Esophagus squamous epithelium (tissue), 5 donors: ENCODE measurements at places on chromosomes 4 and X.
A peak's percentile ranks its signal among the peaks of the same experiment; 100 is the strongest.

DNA sequence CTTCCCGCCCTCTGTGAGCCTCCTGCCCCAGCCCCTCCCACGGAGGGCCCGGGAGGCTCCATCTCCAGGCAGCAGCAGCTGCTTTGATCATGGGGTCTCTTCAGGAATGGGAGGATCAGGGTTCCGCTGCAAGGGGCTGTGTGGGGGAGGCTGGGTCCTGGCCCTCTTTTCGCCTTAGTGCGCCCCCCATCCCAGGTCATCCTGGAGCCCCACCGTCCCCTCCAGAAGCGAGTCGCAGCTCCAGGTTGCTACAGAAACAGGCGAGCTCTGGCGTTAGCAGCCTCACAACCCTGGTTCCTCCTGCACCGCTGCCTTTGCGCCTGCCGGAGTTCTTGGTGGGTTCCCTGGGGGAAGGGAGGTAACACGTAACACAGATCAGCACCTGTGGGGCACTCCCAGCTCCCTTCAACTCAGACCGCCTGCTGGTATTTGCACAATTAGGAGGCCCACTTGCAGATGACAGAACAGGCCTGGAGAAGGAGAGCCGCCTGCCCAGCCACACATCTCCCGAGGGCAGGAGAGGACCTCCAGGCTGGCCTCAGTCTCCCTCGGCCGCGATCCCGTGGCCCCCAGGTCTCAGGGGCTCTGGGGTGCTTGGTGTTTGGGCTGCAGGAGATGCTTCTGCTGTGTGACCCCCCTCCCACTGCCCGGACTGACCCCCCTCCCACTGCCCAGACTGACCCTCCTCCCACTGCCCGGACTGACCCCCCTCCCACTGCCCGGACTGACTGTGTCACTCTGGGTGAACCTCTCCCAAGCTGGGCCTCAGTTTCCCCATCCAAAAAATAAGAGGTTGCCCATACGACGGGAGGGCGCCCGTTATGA, 64.2 kb upstream of the ADRA2C start:
- DNase-seq: no peak

- DNase-seq: no peak
These were observed 406.0 kb downstream of the INPP4B start for GRCh38 chr4:142440093-142440492.

DNA sequence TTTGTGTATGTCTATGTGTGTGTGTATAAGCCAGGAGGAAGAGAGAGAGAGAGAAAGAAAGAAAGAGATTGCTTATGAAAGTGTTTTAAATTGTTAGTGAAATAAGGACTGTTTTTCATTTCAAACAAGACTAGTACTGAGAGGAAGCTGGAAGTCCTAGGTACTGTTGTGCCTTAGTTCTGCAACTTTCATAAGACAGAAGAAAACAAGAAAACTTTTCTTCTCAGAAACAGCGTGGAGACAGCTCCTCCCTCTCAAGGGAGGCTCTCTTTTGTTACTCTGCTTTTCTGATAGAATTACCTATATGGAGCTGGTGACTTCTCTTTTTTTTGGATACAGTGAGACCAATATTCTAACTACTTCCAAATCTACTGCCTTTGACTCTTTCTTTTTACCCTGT, 62.5 kb downstream of the BANK1 start:
- no peak for DNase-seq

DNA sequence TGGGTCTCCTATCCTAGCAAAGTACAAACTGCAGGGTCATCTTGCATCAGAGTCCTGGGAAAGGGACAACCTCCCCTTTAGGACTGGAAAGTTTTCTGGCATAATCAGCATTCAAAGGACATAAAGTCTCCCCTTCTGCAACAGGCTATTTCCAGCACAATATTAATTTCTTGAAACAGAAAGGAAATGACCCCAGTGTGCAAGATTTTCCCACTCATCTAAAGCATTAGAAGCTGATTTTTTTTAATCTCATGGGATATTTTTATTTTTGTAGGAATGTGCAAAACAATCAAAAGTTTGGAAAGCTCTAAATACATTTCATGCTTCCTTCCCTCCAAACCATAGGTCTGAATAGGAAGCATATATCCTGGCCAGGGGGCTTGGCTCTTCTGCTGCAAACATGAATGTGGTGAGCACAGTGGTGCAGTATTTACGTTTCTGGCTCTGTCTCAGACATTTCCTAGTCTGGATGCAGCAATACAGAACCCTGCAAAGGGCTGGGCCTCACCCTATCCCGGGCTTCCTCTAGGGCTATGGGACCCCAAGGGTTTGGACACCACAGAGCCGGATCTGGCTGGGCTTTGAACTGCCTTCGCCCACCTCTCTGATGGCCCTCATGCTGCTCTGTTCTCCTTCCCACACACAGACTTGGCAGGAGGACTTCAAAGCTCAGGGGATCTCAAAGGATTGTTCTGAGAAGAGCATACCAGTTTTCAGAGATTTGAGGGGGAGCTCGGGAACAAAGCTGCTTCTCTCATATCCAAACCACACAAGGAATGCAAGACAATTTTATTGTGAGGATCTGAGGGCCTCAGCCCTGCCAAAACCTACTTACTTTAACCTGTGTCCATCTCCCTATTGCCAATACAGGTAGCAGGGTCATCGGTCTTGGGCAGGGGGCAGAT, 64.9 kb downstream of the POLR2B start:
- DNase-seq: no peak

DNA sequence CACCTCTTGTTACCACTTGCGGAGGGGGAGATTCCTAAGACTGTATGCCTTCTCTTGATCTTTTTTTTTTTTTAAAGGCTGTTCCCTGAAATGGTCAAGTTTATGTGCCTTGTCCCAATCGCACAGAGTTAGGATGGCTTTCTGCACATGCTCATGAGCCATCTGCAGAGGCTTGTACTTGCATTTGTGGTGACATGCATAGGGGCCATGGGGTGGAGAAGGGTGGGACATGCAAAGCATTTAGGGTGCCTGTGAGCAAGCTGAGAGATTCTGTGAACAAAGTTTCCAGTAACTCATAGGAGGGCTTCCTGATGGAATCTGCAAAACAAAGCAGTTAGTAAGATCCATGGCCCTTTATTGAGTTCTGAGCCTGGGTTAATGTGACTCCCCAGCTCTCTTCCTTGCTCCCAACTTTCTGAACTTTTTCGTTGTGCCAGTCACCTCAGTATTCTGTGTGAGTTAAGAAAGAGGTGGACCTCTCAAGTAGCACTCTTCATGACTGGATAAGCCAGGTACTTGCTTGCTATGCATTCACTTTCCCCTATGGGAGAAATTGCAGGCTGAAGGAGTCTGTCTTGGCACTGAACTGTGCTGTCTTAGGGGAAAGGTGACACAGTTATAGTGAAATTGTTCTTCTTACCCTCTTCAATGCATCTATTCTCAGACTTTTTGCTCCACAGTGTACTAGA, 37.9 kb upstream of the DHX15 start:
- no peak for DNase-seq

- DNase-seq: no peak
These were observed 51.1 kb downstream of the SCML1 start for GRCh38 chrX:17788439-17788838.

DNA sequence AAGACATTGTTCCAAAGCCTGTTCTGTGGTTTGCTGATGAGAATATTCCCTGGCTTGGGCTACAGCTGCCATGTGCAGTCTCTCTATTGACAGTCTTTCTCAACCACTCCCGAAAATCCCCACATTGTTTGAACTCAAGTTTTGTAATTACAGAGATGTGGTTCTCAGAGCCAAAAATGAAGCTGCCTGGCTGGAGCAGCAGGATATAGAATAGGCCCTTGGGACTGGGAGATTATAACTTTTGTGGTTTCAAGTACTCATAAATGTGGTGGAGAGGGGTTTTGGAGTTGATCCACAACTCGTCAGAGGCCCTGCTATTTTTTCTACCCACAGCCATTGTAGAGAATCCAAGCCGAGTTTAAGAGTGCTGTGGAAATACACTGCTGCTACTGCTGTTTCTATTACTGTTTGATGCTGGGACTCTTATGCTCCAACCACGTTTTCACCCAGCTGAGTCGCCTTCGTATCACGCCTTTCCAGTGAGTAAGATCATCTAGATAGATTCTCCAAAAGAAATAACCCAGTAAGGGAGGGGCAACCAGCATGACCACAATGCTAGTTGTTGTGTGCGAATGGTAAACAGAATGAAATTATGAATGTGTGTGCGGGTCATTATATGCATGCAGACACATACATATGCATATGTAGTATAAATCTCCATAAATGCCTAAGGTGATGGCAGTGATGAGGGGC, 57.1 kb upstream of the ATXN3L start:
- no peak for DNase-seq

GRCh38 chrX:23803931-23804381, 21.0 kb downstream of the SAT1 start:
- DNase-seq: no peak

- DNase-seq: no peak
These were observed 451 bp upstream of the FGD1 start for GRCh38 chrX:54496517-54496852.

DNA sequence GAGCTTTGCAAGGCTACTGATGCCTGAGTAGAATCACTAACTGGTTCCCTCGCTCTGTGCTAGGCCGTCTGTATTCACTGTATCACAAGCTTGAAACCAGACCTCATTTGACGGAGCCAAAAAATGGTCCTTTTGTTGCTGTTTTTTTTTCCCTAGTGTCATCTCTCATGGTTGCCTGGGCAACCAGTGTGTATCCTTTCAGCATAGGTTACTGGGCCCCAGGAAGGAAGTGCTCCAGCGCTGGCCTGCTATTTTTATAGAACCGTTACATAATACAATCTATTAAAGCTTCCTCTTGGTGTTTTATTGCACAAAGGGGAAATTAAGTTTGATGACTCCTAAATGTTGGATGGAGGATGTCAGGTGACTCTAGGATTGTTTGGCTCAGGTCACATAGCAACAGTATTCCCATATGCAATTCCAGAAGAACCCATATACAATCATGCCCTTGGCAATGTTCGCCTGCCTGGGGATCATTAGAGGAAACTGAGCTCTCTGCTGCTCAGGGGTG, 220.4 kb downstream of the SPRY1 start:
- no peak for DNase-seq

DNA sequence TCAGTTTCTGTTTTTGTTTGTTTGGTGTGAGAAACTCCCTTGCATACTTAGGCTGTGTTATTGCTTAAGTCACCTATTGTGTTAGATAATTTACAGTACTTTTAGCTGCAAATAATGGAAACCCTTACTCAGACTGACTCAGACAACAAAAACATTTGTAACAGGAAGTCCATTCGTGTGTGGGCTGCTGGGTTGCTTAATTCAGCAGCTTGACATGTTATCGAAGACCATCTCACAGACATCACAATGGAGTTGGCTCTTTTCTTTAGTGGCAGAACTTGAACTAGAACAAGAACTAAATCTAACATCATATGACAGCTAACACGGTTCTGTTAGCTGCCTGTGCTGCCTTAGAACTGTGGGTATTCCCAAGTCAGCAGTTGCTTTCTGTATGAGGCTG, 9.9 kb upstream of the GABRE start:
- DNase-seq: no peak

DNA sequence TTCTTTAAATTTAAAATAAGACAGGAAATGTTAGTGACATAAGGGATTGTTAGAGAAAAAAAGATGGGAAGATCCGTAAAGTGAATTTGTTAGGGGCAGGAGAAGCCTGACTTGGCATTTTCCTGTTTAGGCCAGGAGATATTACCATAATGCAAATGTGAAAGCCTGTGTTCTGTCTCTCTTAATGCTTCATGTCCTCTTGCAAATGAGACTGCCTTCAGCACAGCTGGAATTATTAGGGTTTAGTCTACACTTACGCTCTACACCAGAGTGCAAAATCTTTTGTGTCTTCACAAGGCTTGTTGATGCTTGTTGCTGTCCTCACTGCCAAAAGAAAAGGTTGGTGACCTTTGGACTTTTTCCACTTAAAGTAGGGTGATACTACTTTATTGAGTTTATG, 56.8 kb downstream of the JADE1 start:
- no peak for DNase-seq

DNA sequence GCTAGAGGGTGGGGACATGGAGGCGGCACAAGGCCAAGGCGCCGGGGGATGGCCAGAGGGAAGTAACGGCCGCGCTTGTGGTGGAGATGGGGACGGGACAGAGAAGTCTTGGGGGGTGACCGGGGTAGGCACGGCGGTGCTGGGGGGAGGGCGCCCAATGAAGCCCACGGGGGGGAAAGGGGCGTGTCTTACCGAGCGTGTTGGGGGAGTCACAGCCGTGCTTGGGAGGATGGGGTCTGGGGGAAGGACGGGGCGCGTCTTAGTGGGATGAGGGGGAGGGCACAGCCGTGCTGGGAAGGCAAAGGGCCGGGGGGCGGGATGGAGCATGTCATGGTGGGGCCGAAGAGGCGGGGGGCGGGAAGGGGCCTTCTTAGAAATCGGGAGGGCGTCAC, 952 bp downstream of the ARSD start:
- peak; percentile 19 for DNase-seq

- no peak for DNase-seq
These were observed 51.6 kb downstream of the RTL5 start for GRCh38 chrX:72080150-72080549.

- no peak for DNase-seq
These were observed 348.7 kb downstream of the BMPR1B start for GRCh38 chr4:95106408-95106928.
